ENCODE measurements at places on chromosomes 7 and 10.

DNA sequence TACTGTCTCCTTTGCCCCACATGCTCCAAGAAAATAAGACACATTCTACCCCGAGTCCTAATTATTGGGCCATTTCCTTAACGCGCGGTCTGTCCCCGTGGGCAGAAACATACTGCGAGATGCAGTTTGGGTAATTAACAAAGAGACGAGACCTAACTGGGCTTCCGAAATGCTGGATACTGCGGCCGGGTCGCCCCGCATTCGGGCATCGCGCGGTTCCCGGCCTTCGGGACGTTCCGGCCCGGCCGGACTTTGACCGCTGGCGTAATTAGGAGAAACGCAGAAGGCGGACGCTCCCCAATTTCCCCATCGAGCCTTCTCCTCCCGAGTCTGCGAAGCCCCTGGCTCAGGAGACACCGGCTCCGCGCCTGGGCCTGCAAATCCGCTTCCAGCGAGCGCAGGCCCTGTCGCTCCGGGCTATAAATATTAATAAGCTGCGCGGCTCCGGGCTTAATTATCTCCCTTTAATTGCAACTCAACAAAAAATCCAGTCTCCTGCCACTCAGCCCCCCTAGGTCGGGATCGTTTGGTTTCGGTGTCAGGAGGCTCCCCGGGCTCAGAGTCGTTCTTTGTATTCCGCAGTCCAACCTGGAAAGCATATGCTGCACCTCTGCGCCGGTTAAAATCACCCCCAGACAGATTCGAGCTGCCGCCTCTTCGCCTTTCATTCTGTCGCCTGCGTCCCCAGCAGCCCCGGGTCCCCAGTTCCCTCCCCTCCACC lies 131.5 kb downstream of the SPAG6 start:
- DNase-seq, result no peak

- no peak for DNase-seq
These were observed 33.5 kb downstream of the SVOPL start for GRCh38 chr7:138667535-138668228.

- no peak for DNase-seq
These were observed 12.9 kb upstream of the TMEM26 start for GRCh38 chr10:61465901-61466632.

DNA sequence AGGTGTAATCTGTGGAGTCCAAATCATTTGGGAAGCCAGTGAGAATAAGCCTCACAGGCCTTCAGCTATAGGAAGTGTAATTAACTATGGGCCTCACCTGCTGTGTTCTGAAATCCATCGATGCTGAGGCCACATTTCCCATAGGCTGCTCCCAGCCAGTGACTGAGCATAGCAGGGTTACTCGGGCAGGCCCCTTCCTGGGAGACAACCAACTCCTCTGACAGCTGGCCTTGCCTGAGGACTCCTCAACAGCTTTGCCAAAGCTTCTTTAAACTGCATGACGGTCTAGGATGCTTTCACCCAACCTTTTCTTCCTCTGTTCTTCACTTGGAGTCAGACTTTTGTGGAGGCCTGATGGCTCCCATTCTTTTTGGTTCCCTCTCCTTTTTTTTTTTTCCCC lies 63.8 kb upstream of the SMNDC1 start:
- no peak for DNase-seq

DNA sequence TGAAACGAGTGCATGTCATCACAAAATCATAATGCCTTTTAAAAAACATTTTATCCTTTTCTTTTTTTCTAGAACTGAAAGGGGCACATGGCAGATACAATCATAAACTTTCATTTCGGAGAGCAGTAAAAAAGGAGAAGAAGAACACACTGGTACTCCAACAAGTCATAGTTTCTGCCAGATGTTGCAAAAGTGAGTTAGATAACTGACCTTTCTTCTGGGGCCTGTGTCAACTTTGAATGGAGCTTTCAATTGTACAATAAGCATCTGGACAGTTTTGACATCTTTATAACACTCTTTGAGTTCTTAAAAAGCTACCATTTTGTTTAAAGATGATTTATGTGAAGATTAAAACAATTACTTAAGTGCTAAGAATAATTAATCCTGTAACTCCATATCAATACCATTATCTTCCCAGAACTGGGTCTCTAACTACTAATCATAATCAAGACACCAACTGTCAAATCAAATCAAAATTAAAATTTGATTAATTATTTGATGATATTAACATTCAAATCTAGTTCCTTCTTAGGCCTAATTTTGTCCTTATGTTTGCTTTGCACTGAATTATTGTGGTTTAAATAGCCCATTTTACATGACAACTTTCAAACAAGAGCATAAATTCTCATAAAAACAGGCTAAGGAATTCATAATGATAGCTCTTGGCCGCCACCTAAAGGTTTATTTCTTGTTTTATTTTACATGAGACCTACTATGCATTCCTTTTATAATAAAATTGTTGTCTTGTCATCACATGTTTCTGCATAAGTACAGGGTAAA lies 19.5 kb upstream of the ITGB8 start:
- no peak for DNase-seq
